ENCODE measurements at places on chromosomes 5 and 9. TPM values are rescaled to one million over a fixed set of nuclear protein-coding genes. Genes with fewer than 3 reads are reported as not detected.

GRCh38 chr5:169724303-169725087, 87.4 kb downstream of the DOCK2 start:
- H3K27ac ChIP-seq: no peak overlapping the region
- H3K27me3 ChIP-seq: no peaks in the 10 kb centered on the region
- peaks cover 17% of the 10 kb centered on the region for H3K4me1 ChIP-seq
- H3K4me3 ChIP-seq: no peak overlapping the region
- no peak for DNase-seq
- peaks cover 85% of the 10 kb centered on the region for H3K36me3 ChIP-seq

The SV2C gene
- total RNA-seq: not detected

DNA sequence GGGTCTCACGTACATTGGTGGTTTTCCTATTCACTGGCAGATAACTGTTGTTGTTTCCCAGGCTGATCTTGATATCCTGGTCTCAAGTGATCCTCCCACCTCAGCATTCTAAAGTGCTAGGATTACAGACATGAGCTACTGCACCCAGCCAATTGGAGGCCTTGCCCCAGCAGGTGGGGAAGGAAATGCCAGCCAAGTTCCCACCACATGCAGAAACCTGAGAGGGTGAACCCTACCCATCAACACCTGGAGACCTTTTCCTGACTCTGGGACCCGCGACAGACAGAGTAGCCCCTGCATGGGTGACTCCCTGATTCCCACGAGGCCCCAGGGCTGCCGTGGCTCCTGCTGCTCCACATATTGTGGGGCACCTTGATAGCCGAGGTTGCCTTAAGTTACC, 107.7 kb downstream of the GDA start:
- H3K27ac ChIP-seq: no peak overlapping the region
- no peaks in the 10 kb centered on the region for H3K36me3 ChIP-seq
- H3K4me1 ChIP-seq: no peaks in the 10 kb centered on the region
- H3K4me3 ChIP-seq: no peak overlapping the region
- peaks cover 15% of the 10 kb centered on the region for H3K27me3 ChIP-seq
- no peak for DNase-seq

- H3K4me3 ChIP-seq: no peak overlapping the region
- no peak for DNase-seq
- H3K27ac ChIP-seq: no peak overlapping the region
- no peaks in the 10 kb centered on the region for H3K27me3 ChIP-seq
- H3K36me3 ChIP-seq: no peaks in the 10 kb centered on the region
Measured at GRCh38 chr5:133734916-133735315, 122.6 kb upstream of the FSTL4 start.

GRCh38 chr5:41371738-41372137, 138.7 kb downstream of the PLCXD3 start:
- no peak overlapping the region for H3K4me3 ChIP-seq
- DNase-seq: no peak
- no peak overlapping the region for H3K27ac ChIP-seq
- peaks cover 2% of the 10 kb centered on the region for H3K27me3 ChIP-seq
- no peaks in the 10 kb centered on the region for H3K4me1 ChIP-seq
- no peaks in the 10 kb centered on the region for H3K36me3 ChIP-seq

The SPINK1 gene
- not detected for total RNA-seq

- no peaks in the 10 kb centered on the region for H3K36me3 ChIP-seq
- no peak overlapping the region for H3K4me3 ChIP-seq
- DNase-seq: no peak
- peaks cover 6% of the 10 kb centered on the region for H3K4me1 ChIP-seq
- H3K27ac ChIP-seq: no peak overlapping the region
Measured at GRCh38 chr5:175621971-175622370, 35.9 kb upstream of the HRH2 start.
